Stimulated activated CD4-positive, alpha-beta T cell treated with anti-CD3 and anti-CD28 coated beads, Interleukin-12 subunit alpha, Interleukin-12 subunit beta, amount 100 ng/mL, for 4 hours (primary cell): ENCODE measurements at places on chromosomes 2 and 18.

DNA sequence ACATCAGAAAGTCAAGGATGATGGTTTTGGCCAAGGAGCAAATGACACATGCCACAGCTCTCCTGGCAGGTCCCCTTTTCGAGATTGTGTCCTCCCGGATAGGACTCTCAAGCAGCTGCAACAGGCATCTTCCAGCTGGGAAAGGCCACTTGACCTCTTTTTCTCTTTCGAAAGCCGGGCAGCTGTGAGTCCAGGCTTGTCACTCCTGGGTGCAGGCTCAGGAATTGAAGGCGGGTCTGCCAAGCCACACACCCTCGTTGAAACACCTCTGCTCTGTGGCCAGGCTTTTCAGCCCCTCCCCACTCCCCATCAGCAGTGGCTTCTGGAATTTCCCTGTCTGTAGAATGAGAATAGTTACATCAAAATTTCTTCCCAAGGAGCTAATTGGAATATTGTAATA, 98.0 kb downstream of the CCDC138 start:
- no peak for DNase-seq

DNA sequence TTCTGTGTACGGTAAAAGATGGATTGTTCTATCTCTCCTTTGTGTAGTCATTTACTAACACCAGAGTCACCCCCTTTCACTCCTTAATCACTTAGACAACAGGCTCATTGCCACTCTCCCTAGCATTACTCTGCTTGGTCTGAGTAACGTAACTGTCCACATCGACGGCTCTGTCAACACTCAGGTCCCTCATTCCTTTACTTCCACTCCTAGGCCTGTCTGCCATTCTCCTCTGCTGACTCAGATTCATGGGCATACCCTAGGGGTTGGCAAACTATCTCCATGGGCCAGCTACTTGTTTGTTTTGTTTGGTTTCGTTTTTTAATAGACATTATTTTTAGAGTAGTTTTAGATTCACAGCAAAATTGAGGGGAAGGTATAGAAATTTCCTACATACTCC, 243.9 kb downstream of the NR4A2 start:
- DNase-seq = no peak

GRCh38 chr2:25320077-25320476, 21.6 kb downstream of the DNMT3A start:
- no peak for DNase-seq

DNA sequence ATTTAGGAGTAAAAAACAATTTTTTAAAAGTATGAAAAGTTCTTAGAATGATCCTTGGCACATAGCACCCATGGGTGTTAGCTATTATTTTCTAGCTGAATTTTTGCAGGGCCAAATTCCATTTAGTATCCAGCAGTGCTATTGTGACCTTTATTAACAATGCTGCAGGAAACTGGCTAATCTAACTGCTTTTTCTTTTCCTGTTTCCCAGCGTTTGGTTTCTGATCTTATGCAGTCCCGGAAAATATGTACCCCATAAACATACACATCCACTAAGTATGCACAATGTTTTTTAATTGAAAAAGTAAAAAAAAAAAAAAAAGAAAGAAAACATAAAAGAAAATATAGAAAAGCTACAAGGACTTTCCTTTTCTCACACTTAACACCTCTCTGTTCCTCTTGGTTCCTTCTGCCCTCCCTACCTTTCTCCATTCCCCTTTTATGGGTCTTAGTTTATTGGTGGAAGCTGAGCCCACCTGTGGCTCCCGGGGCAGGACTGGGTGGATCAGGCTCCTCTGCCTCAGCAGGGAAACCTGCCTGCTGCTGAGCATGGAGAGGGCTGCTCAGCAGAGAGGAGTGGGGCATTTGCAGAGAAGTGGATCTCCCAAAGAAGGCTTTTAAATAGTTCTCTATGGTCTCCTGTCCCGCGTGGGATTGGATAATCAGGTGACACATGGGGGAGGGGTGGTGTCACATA, 9.3 kb upstream of the SLC16A14 start:
- DNase-seq = no peak

- DNase-seq = no peak
Observed at GRCh38 chr2:167471734-167472133, 583.5 kb downstream of the XIRP2 start.

GRCh38 chr2:206225435-206226232, 48.8 kb upstream of the ZDBF2 start:
- no peak for DNase-seq

DNA sequence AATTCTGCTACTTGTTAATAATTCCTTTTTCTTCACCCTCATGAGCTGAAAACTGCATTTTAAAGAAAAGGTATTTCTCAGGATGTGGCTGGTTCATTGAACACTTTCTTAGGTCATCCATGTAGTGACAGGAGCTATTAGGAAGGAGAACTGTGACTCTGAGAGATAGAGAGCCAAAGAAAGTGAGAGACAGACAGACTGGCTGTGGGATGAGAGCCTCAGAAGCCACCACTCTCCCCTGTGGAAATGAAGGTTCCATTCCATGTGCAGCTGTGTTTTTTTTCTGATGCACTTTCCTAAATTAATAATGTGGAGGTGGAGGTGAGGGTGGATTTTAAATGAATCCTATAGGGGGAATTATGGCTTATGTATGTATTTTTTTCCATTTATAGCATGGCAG, 113.3 kb downstream of the FAM210A start:
- DNase-seq = no peak

GRCh38 chr2:19363474-19363778, 5.0 kb upstream of the OSR1 start:
- no peak for DNase-seq

DNA sequence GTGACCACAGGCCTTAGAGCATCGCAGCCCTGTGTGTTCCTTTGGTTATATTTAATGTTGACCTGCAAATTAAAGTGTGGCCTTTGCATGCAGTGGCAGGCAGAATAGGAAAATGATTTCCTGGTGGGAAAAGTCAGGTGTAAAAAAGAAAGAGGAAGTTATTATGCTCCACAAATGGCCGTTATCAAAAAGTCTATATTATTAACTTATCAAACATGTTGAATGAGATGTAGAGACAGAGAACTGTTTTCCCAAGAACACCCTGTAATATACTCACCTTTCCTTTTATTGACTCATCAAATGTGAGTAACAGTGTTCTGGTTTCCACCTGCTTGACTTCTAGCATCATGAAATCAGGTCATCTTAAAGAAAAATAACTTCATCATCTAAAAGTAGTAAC, 35.3 kb downstream of the MEIS1 start:
- DNase-seq = no peak

GRCh38 chr2:180446492-180446891, 439.4 kb upstream of the CWC22 start:
- no peak for DNase-seq
